Esophagus squamous epithelium (tissue), 5 donors: ENCODE measurements at places on chromosomes 6 and 20.

GRCh38 chr6:47603995-47604394 lies 94.4 kb upstream of the ADGRF4 start:
- no peak for DNase-seq

DNA sequence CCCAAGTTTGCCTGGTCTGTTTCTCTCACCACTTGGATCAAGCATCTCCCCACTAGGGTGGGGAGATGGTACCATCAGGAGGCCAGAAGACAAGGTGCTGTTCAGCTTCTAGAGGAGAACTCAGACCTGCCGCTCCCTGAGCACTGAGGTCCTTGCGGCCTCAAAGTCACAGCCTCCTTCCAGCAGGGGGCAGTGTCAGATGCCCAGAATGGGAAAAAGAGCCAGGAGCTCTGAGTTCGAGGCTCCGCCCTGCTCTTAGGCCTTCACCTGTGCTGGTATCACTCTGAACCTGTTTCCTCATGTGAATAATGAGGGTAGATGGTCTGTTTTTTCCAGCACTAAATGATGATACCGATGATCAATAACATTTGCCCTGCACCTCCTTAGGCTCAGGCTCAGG lies 68.7 kb downstream of the TOX2 start:
- no peak for DNase-seq

- no peak for DNase-seq
Measured at GRCh38 chr6:167211881-167212712, 54.3 kb upstream of the GPR31 start.

- no peak for DNase-seq
Measured at GRCh38 chr20:39939241-39939865, 749.7 kb downstream of the MAFB start.

GRCh38 chr6:12719017-12719416 lies 2.5 kb downstream of the PHACTR1 start:
- no peak for DNase-seq

DNA sequence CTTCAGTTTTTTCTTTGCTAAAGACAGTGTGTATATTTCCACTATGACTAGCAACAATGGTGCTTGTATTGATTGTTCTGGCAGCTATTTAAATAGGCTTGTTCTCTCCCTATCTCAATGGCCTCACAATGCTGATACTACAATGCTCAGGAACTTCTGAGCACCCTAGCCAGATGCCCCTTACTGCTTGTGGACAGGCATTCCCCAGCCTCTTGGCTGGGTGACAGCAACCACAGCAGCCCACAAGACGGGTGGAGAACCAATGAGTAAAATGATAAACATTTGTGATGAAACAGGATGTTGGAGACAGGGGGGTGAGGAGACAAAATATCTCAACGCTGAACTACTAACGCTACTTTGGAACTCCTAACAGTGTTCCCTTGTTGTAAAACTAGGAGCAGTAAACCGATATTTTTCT lies 42.3 kb downstream of the HIVEP2 start:
- no peak for DNase-seq

- no peak for DNase-seq
Measured at GRCh38 chr20:21507400-21508229, 6.2 kb downstream of the NKX2-2 start.

- no peak for DNase-seq
Measured at GRCh38 chr20:25150016-25150415, 45.5 kb upstream of the ENTPD6 start.

GRCh38 chr6:23523771-23524170 lies 602.2 kb upstream of the NRSN1 start:
- DNase-seq = no peak

DNA sequence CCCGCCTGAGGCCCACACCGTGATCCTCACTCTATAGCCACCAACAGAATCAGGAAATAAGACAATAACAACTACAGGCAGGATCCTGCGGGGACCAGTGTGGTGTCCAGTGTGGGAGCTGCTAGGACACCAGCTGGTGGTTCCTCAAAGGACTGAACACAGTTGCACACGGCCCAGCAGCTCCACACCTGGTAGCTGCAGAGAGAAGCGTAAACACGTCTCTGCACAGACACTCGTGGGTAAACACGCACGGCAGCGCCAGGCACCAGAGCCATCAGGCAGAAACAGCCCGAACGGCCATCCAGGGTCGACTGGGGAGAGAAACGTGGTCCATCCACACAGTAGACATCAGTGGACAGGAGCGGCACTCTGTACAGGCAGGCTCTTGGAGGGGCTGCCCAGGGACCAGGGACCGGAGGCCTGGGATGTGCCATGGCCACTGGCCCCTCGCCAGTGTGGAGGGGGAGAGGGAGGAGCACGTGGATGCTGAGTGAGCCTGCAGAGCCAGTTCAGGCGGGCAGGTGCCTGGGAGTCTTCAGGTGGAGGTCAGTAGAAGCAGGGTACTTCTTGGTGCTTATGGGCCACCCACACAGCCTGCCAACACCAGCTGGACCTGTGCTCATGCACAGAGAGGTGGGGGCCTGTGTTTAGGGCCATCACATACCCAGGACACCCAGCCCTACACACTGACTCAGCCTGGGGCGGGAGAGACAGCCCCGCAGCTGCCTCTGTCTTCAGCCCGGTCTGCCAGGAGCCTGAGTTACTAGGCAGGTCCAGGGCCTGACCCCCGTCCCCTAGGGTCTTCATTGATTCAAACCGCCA lies 7.4 kb upstream of the LAMA5 start:
- DNase-seq = no peak

DNA sequence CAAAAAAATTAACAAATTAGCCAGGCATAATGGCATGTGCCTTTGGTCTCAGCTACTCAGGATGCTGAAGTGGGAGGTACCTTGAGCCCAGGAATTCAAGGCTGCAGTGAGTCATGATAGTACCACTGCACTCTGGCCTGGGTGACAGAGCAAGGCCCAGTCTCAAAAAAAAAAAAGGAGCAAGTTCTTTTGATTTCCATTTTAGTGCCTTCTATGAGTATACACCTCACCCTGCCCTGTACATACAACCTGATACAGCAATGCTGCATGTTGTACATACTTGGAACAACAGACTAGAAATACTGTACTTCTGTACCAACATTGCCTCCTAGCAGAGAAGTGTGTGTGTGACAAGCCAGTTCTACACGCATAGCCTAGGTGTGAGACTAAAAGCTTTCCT lies 97.3 kb upstream of the CARMIL1 start:
- no peak for DNase-seq

DNA sequence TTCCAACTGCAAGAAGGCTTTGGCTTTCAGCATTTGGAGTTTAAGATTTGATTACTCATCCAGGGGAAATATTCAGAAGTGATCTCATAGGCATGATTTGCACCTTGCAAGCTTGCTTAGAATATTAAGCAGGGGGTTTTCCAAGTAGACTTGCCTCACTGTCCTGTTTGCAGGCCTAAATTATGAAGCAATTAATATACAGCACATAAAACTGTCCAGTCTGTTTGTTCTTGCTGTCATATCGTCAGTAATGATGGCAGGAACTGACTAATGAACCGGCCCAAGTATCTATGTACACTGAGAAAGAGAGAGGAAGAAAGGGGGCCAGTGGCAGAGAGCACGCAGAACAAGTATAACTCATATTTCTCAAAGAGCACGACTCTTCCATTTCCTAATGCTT lies 212.5 kb upstream of the SUPT3H start:
- no peak for DNase-seq

- no peak for DNase-seq
Measured at GRCh38 chr6:145329257-145329656, 406.1 kb downstream of the EPM2A start.

GRCh38 chr6:44062771-44063560 lies 64.3 kb downstream of the MRPL14 start:
- DNase-seq = no peak

DNA sequence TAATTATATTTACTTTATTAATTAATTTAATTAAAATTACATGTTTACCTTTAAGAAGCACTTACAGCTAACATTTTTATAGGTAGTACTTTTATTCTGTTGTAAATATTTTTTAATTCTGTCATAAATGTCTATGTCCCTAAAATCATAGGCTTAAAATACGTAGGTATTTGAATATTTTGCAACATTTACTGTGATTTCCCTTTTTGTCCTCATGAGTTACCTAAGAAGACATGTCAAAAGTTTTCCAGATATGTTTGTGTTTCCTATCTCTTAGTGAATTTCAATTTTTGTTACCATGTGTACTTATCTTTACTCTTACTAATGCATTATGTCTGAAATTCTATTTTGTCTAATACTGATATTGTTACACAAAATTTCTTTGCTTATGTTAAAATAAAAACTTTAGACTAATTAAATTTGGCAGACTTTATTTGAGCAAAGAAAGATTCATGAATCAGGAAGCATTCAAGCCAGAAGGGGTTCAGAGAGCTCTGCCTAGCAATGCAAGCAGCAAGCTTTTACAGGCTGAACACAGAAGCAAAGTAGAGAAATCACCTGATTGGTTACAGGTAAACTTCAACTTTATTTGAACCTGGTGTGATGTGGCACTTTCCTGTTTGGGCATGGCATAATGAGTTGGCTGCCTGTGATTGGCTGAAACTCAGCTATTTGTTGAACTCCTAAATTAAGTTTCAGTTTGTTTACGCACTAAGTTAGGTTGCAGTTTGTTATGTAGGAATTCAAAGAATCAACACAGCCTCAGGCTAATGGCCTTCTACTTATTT lies 123.2 kb upstream of the TMEM170B start:
- DNase-seq = no peak

- DNase-seq = no peak
Measured at GRCh38 chr6:33008944-33009861, at the start of gene HLA-DOA. HLA-DOA (minus strand) TSS chr6:33009591.

- DNase-seq = no peak
Measured at GRCh38 chr20:63230800-63231268, 4.9 kb upstream of the BIRC7 start.

DNA sequence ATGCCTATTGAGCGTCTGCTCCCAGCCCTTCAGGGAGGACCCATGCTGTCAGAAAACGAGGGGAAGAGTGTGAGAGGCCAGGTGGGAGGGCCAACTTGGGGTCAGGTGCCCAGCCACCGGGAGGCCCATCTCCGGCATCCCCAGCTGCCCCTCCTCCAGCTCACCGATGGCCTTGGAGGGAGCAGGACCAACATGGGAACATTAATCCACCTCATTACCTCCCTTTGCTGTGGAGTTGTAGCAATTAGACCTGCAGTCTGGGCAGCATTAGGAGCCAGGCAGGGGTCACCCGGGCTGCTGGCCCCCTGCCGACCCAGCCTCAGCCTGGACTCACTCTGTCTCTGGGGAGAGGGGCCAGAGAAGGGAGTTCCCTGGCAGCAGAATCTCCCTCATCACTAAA lies 25.1 kb downstream of the DLGAP4 start:
- no peak for DNase-seq

- DNase-seq = no peak
Measured at GRCh38 chr6:143015300-143015706, 45.4 kb upstream of the AIG1 start.

DNA sequence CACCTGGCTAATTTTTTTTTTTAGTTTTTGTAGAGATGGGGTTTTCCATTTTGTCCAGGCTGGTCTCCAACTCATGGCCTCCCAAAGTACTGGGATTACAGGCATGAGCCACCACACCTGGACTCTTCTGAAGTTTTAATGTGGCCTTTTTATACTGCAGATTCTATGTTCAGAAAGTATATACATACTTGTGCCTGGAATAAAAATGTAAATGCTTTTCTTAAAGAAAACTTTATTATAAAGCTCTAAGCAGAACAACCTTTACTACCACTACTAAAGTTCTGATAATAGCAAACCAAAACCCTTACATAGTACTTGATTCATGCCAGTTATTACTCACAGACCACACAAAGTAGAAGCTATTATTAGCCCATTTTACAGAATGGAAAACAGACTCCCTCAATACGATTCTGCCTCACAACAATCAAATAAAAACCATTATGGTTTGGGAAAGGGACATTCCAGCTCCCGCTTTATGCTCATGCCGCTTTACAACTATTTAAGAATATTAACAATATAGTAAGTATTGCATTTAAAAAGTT lies 5.3 kb downstream of the PHIP start:
- DNase-seq = no peak

DNA sequence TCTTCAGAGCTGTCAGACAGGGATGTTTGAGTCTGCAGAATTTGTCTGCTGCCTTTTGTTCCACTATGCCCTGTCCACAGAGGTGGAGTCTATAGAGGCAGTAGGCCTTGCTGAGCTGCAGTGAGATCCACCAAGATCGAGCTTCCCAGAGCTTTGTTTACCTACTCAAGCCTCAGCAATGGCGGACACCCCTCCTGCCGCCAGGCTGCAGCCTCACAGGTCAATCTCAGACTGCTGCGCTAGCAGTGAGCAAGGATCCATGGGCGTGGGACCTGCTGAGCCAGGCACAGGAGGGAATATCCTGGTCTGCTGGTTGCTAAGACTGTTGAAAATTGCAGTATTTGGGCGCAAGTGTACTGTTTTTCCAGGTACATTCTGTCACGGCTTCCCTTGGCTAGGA lies 28.4 kb upstream of the RAB32 start:
- no peak for DNase-seq

DNA sequence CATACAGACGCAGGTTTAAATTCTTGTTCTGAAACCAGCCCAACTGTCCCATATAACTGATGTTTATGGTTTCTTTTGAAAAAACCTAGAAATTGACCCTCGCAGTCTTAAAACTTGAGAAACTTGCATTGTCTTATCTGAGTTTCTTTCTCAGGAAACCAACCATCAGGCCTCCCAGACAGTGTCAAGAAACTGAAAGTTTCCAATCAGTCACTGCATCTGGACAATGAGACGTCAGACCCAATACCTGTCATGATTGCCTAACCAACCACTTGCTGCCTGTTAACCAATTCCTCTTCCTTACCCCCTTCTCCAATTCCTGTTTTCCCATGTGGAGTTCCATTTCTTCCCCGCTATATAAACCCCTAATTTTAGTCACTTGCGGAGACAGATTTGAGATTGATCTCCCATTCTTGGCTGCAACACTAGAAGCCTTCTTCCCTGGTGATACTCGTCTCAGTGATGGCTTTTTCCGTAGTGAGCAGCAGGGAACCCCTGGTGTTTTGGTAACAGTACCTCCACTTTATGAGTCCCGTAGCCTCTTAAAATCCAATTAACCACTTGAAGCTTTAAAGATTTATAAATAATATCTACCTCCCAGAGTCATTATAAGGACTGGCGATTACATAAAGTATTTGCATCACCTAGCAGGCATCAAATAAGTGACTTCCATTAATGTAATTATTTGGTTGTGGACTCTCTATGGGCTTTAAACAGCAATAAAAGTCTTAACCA lies 49.3 kb downstream of the GPR63 start:
- no peak for DNase-seq

GRCh38 chr20:47818016-47818415 lies 32.7 kb upstream of the SULF2 start:
- DNase-seq = no peak
